ENCODE measurements at places on chromosomes 3 and 15.
A peak's percentile ranks its signal among the peaks of the same experiment; 100 is the strongest.

DNA sequence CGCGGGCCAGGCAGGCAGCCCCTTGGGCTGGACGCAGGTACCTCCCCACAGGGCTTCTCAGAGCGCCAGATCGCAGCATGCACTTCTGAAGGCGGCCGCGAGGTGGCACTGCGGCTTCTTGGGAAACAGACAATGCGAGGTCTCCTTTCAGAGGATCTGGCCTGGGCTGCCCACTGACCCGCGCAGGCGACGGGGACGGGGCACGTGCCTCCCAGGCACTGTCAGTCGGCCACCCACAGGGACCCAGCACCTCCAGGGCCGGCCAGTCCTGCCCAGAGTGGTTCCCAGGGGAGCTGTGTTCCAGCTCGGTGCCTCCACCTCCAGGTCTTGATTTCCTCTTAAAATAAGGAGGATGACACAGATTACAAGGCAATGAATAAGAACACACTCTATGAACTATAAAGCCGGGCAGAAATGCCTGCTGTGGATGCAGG lies 24.4 kb upstream of the TXNRD3 start:
- DNase-seq, result peak; percentile 53

GRCh38 chr15:51366920-51367319 lies 25.5 kb downstream of the GLDN start:
- no peak for DNase-seq

DNA sequence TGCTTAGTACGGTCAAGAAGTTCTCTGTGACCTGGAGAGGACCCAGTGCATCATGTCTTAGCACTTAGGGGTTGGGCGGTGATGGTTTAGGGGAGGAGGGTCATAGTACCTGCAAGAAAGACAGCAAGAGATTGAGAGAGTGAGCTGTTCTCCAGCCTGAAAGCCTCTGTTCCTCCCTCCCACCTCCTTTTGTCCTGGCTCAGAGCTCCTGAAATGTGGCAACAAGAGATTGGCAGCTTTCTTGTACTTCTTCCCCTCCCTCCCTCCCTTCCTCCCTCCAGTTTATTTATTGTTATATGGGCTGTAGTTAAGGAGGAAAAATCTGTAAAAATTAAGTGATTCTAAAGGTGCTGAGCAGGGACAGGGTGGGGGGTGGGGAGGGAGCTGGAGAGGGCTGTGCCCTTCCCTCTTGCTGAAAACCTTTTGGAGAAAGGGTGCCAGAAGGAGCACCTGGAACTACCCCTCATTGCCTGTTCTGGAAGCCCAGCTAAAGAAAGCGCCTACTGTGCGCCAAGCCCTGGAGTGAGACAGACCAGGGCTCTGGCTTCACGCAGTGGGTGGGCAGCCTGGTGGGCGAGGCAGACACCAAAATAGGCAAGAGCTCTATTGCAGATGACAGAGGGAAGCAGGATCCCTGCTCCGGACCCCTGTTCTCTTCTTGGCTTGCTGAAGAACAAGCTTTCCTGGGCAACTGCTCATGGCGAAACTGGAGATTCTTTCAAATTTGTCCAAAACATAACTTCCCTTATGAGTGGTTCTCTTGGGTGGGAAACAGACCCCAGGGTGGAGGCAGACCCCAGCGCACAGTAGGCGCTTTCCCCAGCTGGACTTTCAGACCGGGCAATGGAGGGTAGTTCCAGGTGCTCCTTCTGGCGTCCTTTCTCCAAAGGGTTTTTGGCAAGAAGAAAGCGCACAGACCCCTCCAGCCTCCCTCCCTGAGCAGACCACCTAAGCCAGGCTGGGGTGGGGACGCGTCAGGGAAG lies 35.6 kb downstream of the LINGO1 start:
- DNase-seq, result no peak

DNA sequence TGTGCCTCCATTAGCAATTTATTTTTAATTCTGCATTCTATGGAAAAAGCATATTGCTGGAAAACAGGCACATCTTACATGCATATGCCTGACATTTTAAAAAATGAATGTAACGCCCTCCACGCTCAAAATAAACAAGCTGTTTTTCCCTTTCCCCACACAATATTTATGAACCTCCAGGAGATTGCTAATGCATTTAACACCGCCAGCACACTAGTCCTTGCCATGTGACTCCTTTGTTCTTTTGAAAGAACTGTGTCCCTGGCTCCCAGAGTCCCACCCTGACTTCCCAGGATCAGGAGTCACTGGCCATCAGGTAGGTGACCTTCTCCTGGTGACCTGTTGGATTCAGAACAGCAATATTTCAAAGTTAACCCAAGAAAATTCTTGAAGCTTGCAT lies 571.2 kb upstream of the CFAP20DC start:
- DNase-seq, result no peak

- no peak for DNase-seq
Measured at GRCh38 chr3:177221744-177222143, 24.5 kb upstream of the TBL1XR1 start.

- DNase-seq, result no peak
Measured at GRCh38 chr3:47612178-47612577, 33.5 kb upstream of the CSPG5 start.

DNA sequence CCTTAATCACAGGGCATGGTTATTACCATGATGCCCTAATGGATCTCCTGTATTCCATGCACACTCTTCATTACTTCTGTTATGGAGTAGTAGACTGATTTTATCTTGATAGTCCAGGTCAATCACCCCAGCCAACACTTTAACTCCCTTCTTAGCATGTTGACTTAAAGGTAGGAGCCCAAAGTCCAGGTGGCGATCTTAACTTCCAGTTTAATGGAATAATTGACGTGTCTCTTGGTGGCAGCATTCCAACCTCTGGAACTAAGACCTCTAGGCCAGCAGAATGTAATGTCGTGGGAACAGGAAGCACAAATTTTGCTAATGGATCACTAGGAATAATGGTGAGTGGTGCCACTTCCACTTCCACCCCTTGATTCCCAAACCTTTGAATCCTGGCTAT lies 687.2 kb upstream of the SGO1 start:
- no peak for DNase-seq

DNA sequence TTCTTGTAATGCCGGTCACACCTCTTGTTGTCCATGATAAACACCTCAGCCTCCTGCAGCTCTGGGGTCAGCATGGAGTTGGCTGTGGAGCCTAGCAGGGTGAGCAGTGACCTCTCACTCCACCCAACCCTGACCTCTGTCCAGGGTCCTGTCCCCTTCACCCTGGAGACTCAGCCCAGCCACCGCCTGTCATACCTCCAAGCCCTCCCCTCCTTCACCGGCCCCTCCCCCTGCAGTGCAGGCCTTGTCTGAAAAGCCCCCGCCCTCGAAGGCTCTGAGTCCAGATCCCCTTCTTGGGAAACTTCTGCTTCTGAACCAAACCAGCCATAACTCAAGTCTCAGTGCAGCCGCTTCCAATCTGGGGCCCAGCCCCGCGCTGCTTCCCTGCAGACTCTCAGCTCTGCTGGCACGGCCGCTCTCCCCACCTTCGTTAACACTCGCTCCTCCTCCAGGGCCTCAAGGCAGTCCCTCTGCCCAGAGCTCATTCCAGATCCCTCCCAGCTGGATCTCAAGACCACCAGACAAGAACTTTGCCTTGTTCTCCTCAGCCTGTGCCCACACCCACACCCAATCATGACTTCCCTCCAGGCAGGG lies 25.4 kb upstream of the PRSS50 start:
- DNase-seq, result no peak

DNA sequence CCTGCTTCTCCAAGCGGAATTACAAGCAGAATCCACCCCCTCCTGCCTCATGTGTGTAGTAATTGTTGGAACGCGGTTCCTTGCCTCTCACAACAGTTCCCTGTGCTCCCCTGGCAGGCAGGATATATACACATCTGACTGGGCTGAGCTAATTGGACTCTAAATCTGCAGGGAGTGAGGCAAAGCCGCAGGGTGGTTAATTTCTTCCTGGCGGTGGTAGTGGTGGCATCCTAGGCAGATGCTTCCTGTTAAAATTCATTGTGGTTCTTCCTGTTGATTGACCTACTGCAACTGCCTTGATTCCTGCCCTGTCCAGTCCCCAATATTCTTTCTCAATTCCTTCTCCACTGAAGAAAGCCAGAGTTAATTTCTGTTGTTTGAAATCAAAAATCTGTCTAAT lies 202.9 kb upstream of the PROK2 start:
- no peak for DNase-seq

DNA sequence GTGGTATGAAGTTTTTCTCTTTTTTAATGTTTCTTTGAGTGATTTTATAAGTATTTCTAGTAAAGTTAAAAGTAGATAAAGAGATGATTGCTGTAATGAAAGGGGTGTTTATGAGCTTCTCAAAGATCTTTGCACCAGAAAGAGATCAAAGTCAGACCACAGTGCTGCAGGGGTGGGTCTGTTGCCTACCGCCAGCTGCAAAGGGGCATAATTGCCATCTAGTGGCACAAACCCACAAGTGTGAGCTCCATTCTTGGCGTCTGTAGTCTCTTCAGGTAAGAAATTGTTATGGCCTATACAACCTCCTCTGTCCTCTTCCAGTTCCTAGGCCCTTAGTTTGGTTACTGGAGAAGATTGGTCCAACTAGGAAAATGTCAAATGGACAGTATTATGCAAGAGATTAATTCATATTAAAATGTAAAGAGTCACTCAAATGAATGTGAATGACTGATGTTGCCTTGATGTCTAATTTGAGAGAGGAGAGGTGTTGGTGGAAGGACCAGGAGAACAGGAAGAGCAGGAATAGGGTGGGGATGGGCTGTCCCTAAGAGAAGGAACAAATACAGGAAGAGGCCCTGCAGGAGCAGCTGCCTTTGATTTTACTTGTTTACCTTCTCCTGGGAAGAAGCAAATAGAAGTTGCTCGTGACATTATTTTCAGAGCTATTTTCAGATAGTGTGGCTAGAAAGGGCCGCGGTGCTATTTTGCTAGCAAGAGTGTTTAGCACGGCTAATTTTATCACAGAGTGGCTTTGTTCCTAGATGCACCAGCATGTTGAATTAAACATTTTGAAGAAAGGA lies 53.0 kb upstream of the GSK3B start:
- DNase-seq, result peak; percentile 4

DNA sequence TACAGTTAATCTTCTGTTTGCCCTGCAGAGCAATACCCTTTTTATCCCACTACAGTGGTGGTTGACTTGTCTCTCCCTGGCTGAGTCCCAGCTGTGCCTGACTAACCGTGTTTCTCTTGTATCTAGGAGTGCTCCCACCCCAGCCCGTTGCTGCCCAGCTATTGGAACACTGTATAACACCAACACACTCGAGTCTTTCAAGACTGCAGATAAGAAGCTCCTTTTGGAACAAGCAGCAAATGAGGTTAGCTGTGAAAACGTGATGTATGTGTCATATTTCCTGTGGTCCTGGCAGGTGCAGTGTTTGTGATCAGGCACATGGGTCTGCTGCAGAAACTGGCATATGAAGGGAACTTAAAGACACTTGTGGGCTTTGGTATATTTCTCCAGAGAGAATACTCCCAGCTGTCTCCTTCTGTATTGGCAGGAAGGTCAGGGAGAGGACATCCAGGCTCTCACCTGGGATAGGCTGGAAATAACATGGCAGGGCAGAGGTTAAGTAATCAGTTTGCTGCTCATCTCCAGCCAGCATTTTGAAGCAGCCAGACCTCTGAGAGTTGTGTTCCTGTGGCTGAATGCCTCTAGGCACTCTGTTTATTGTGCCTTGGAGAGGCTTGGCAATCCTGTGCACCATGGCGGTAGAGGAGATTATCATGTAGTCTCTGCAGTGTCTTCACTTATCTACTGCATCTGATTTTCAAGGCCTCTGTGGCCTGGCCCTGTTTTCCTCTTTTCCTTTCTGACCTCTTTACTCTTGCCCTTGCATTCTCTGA lies 34.8 kb downstream of the ATG7 start:
- peak; percentile 5 for DNase-seq

DNA sequence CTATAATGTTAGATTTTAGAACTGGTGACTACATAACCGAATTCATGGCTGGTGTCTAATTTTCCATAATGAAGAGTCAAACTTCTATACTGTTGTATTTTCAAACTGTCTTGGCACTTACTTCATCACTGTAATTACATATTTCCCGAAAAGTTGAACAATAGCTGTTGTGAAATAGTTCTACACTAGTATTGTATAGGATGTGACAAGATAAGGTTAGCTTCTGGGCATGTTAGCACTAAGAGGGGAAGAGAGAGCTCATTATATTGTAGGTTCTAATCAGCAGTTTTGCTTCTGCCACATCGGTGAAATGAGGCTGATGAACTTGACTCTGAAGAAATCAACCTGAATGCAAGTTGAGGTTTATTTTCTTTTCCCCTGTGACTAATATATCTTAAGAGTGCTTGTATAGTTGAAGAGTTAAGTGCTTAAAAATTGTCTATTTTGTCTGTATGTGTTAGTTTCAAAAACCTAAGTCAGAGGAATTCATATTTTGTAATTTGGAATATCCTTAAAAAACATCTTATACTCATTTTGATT lies 8.9 kb downstream of the GYG1 start:
- DNase-seq, result no peak

- DNase-seq, result no peak
Measured at GRCh38 chr3:196057760-196058331, 24.0 kb downstream of the TFRC start.

- DNase-seq, result no peak
Measured at GRCh38 chr15:55586808-55587207, 1.3 kb downstream of the PYGO1 start.

DNA sequence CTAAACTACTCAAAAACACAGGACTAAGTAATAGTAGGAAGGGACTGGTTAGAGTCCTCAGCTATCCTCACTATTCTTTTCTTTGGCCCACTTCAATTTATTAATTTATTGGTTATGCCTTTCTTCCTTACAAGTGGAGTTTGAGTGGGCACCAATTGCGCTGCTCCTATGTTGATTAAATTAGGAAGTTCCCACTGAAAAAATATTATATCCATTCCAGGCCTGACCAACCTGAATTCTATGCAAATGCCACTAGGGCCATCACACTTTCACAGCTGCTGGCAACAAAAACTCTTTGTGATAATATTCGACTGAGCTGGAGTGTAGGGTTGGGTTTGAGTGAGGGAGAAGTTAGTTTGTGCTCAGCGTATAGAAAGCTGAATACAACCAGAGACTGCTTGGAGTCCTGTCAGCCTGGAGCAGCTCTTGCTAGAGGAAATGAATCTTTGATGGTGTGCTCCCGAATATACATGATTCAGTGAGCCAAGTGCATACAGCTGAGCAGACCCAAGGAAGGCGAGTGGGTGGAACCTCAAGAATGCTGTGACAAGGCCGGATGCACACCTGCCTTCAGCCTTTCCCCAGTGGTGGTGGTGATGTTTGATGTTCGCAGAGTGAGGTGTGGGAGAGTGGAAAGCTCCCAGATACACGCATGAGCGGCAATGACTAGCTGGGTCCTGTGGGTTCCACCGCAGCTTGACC lies 1.5 kb downstream of the ARHGEF3 start:
- peak; percentile 54 for DNase-seq

DNA sequence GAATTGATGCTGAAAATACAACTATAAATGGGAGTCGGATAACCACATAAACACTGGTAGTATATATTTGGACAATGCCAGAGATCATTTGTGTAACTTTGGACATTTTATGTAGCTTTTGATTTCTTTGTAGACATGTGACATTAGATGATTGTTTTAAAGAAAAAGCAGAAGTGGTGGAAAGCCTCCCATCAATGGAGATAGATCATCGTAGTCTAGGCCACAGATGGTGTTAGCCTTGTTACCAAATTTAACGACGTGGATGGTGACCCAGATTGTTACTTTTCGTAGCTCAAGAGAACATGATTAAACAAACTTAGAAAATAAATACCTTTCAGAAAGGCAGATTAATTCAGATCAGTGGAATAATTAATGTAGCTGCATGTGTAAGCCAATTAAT lies 8.8 kb downstream of the CACNA1D start:
- DNase-seq, result no peak

GRCh38 chr3:116276675-116277074 lies 168.6 kb downstream of the LSAMP start:
- no peak for DNase-seq

GRCh38 chr3:152083135-152083534 lies 185.6 kb upstream of the MBNL1 start:
- DNase-seq, result no peak

- no peak for DNase-seq
Measured at GRCh38 chr15:56105855-56106254, 112.4 kb upstream of the NEDD4 start.

Data from stimulated activated CD8-positive, alpha-beta memory T cell treated with anti-CD3 and anti-CD28 coated beads, Interleukin-15, amount 100 ng/mL, for 4 hours (primary cell).